Activated CD8-positive, alpha-beta memory T cell treated with anti-CD3 and anti-CD28 coated beads for 1 hour (primary cell): ENCODE measurements at places on chromosomes 6 and 20.

- DNase-seq: no peak
Observed at GRCh38 chr20:35720165-35721123, 21.2 kb downstream of the ROMO1 start.

GRCh38 chr6:32761548-32761947 lies 1.8 kb downstream of the HLA-DQB2 start:
- no peak for DNase-seq

DNA sequence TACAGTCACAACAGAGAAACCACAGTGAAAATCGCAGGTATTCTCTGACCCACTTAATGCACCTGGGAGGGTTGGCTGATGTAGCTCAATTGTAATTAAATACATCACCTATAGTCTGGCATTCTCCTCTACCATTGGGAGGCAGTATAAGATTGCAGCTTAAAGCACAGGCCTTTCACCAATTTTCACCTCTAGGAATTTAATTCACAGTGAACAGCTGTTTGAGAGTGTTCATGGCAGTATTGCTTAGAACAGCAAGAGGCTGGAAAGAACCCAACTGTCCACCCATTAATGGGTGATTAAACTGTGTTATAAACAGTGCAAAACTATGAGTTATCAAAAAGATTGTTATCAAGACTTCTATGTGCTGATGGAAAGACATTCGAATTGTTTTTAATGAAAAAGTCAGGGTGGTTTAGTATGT lies 2.0 kb downstream of the EDEM2 start:
- DNase-seq: no peak

DNA sequence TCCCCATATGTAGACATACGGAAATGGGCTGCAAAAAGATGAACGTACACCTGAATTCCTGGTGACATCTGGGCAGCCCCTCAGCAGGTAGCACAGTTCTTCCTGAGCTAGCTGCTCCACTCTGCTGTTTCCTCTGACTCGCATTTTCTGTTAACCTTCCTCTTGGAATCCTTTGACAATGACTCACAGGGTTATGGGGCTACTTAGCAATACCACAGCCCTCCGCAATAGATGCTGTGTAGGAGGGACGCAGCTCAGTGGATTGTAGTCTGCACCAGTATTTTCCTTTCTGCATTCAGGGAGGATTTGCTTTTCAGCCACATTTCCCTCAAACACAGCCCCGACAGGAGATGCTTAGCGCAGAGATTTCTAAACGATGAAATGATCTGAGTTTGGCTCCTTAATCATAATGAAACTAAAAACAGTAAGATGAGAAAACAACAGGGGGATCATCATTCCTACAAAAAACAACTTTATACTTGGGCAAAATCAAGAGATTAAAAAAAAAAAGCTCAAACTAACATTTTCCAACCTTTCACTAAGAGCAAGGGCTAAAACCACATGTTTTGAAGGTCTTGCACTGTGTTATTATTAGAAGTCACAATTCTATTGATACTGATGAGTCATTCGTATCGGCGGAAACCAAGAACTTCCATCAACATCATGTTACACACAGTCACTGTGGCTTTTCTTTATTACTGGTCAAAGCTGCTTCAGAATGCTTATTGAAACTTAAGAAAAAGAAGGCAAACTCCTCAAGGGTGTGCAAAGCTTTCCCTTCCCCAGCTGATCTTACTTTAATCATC lies 12.2 kb downstream of the BACH2 start:
- DNase-seq: no peak

DNA sequence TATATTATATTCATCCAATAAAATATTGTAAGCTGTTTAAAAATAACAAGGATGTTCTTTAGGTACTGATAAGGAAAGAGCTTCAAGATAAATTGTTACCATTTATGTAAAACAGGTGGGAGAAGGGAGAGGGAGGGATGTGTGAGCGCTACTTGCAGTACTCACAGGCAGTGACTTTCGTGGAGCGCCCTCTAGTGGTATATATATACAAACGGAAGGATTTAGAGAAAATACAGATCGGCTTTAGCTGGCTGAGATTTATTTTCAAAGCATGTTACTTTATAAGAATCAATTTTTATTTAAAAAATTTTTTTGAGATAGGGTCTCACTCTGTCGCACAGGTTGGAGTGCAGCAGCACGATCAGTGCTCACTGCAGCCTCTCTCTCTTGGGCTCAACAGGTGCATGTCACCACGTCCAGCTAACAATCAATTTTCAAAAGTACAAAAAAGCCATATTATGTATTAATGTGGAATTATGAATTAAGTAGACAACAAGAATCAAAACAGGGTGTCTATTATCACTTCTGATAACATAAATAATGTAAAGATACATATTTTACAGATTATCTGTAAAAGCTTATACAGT lies 3.3 kb upstream of the MOG start:
- DNase-seq: no peak

GRCh38 chr20:58219342-58219700 lies 9.1 kb downstream of the ANKRD60 start:
- DNase-seq: no peak

- no peak for DNase-seq
Observed at GRCh38 chr6:138647006-138647405, 126.6 kb upstream of the CCDC28A start.

DNA sequence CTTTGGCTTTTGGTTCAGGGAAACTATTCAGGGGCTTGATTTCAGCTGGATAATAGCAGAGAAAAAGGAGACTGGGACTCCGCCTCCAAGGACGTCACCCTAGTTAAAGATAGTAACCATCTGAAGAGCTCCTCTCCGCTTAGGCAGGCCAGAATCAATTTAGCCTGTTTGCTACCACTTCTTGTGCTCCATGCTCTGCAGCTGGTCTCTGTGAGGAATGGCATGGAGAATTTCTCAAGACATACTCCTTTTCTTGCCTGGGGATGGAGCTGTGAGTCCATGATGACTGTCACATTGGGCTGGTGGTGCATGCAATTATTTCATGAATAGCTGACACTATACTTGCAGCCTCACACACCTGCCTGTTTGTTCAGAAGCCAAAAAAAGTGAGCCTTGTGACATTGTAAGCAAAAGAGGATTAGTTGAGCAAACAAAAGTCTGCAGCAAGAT lies 61.4 kb downstream of the TXLNB start:
- no peak for DNase-seq

DNA sequence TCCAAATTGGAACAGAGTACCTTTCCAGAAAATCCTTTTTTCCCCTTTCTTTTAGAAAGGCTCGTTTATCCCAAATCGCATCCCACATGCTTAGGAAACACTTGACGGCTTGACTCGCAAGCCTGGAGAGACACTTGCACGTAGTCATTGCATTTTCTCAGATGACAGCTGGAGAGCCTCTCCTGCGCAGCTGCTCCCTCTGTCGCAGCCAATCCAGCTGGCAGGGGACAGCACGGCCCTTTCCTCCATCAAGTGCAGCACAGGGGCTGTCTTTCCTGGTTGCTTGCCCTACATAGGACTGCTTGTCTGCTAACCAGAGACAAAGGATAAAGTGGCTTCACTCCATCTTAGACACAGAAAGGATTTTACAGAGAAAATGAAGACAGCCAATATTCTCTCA lies 77.6 kb upstream of the RGS17 start:
- no peak for DNase-seq

- DNase-seq: no peak
Observed at GRCh38 chr20:63696628-63697356, at the start of gene TNFRSF6B. TNFRSF6B (plus strand) TSS chr20:63696652; CDS start chr20:63696768, 116 bp downstream.
